ENCODE measurements at places on chromosomes 12 and 14.

DNA sequence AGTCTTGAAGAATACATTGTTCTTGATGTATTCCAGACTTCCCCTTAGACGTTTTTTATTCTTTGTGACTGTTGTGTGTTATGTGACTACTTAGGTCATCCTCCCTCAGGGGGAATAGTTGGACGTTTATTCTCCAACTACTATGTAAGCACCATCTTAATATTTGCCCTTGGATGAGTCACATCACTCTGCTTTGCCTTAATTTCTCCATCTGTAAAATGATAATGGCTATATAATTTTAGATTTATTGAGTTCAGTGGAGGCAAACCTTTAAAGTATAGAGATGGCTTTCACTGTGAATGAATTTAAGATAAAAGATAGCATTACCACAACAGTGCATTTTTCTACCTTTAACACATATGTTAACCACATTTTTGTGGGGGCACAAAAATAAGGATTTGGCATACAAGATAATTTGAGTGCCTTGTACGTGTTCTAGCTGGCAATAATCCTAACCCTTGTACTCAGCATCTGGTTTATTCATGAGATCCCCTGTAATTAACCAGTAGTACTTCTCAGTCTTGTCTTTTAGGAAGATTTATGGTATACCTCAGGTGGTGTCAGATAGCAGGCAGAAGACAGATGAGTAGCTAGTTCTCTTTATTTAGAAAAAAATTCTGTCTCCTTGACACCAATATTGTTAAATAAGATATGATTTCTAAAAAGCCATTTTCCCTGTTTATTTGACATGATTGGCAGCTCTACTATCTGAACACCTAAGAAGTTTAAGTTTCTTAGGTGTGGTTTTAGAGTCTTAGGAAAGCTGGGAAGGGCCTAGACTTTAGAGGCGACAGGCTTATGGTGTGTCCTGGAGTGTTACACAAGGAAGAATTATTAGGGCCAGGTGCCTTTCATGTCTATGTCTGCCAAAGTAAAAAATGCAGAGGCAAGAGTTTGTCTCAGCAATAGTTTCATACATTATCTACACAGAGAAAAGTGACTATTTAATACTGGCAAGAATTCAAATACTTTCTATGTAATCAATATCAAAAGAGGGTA, 152.3 kb downstream of the RAD51B start:
- no peak for DNase-seq

DNA sequence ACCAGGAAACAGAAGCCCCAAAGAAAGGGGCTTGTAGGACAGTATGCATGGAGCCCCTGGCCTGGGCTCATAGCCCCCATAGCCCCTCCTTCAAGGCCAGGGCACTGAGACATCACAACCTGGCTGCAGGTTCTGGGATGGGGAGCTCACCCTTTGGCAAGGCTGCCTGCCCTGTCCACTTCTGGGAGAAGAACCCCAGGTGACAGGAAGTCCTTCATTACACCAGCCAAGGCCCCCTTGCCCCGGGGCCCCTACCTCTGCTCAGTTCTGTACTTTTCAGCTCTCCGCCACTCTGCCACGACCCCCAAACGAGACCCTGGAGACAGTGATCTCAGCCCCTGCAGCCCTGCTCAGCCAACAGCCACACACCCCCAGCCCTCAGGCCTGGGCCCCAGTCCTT, 223.2 kb upstream of the RTL1 start:
- DNase-seq, result no peak

GRCh38 chr12:10855807-10856206, 6.5 kb upstream of the PRR4 start:
- no peak for DNase-seq

- DNase-seq, result no peak
These were observed 192.7 kb downstream of the BTG1 start for GRCh38 chr12:91952916-91953315.

GRCh38 chr12:79955561-79955960, 20.7 kb upstream of the PPP1R12A start:
- no peak for DNase-seq

DNA sequence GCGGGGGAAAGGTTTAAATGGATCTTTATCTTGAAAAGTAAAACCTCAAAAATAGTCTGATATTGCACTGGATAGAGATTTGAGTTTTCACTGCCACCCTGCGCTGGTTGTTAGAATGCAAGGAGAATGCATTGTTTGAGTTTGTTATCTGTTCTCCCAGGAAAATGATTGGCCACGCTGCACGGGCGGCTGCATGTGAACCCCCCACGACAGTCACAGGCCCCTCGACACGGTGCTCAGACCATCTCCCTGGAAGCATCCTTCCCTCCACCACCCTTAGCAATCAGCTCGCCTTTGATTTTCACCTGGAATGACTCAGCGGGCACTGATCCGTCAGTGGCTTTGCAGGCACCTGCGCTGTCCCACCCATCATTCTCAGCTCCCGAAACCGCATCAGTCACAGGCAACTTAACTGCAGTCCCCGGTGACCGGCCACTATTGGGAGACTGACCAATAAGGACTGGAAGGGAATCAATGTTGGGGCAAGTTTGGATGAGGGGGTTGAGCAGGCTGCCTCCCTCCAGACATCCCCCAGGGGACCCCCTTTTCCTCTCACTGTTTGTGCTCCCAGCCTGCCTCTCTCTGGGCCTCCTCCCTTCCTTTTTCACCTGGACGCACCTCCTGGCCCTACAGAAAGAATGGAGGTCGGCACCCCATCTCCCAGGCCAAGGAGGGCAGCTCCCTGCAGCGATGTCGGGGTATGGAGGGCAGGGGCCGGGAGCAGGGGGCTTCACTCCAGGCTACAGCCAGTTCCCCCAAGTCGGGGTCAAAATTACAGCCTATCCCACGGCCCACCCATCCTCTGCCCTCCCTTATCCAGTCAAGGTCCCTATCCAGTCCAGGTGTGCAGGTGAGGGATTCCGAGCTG, 28.5 kb upstream of the C14orf180 start:
- DNase-seq, result no peak

- DNase-seq, result no peak
These were observed 896.0 kb downstream of the GALC start for GRCh38 chr14:87097015-87097414.

DNA sequence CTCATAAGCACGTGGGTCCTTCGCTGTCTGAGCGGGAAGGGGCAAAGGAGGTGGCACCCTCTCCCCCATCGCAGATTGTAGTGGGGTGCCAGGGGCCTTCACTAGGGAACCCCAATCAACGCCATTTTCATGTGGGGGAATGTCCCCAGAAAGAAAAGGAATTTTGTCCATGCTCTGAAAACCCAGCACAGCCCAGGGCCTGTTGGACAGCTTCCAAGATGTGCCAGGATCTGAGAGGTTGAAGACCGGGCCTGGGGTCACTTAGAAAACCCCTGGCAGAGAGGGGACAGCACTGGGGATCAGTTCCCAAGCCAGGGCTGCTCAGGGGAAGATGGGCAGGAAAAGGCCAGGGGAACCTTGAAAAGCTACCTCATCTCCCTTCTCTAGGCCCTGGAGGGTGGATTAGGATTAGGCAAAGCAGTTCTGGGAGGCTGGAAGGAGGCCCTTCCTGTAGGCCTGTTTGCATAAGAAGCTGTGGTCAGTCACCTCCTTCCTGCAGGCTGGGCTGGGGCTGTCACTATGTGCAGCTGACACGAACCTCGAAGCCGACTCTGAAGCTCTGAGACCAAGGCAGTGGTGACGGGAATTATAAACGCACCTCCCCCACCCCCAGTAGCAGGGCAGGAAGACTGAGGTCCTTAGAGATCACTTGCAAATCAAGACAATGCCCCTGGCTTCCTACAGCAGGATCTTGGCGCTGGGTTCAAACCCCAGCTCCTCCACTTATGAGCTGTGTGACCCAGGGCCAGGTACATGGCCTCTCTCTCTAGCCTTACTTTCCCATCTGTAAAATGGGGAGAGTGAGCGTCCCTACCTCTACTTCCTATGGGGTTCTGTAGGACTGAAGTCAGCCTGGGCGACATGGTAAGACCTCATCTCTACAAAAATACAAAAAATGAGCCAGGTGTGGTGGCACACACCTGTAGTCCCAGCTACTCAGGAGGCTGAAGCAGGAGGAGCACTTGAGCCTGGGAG, 29.0 kb downstream of the TESC start:
- DNase-seq, result no peak

DNA sequence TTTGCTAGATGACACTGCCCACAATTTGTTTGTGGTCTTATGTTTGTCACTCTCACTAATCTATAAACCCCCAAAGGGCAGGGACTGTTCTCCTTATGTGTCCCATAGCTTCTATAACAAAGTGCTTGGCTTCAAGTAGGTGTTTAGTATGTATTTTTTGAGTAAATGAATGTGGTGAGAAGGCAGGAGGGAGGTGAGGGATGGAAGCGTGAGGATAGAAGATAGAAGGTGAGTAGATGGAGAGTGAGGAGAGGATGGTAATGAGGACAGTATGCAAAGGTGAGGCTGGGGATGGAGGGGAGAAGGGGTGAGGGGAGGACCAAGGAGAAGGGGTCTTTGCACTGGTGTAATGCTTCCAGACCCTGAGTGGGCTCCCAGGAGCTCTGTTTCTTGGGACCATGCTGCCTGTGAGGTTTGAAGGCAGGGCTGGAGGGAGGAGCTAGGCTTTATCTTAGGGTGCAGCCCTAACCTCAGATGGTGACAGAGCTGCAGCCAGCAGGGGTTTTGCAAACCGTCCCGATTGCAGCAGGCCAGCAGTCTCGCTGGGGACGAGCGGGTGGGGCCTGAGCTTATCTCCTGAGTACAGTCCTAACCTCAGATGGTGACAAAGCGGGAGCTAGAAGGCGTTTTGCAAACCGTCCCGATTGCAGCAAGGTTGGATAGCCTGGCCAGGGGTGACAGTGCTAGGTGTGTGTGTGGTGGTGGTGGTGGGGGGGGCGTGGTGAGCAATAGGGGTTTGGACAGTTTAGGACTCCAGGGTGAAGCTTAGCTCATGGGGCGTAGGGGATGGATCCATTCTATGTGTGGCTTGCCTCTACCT, 6.5 kb downstream of the CEBPE start:
- DNase-seq, result no peak

- no peak for DNase-seq
These were observed 34.1 kb downstream of the SLCO1A2 start for GRCh38 chr12:21300632-21301031.

GRCh38 chr12:93050026-93050747, 121.1 kb upstream of the EEA1 start:
- no peak for DNase-seq

- DNase-seq, result no peak
These were observed 8.4 kb downstream of the OASL start for GRCh38 chr12:121030576-121031212.

- no peak for DNase-seq
These were observed 1.3 kb downstream of the KSR2 start for GRCh38 chr12:117967512-117967911.

DNA sequence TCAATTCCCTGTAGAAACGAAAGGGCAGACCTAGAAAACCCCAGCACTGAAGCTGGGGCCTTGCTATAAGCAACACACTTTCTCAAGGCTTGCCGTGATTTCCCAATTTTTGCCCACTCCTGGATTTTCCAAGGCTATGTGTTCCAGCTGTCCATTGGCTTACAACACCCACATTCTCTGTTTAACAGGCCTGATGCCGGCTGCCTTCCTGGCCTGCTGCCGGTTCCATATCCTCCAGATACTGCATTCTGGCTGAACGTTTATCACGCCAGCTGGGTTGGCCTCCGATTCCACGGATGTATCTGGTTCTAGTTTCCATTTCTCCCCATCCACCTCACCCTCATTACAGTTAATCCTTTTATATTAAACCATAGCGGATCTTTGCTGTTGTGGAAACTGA, 2.0 kb upstream of the PCNX1 start:
- no peak for DNase-seq

DNA sequence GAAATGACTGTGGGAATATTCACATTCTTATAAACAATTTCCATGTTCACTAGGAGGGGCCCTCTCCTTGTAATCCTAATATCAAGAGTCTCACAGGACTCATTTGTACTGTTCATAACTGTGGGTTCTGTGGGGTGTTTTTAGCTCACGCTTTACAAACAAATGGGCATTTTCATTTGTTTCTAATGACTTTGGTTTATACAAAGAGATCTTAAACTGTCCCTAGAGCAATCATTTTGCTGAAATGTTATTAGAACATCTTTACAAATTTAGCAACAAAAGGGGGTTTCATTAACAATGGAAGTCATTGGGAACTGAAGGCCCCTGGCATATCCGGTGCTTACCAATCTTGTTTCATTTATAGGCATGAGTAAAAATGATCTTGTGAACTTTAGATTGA, 370.5 kb downstream of the TRHDE start:
- DNase-seq, result no peak

DNA sequence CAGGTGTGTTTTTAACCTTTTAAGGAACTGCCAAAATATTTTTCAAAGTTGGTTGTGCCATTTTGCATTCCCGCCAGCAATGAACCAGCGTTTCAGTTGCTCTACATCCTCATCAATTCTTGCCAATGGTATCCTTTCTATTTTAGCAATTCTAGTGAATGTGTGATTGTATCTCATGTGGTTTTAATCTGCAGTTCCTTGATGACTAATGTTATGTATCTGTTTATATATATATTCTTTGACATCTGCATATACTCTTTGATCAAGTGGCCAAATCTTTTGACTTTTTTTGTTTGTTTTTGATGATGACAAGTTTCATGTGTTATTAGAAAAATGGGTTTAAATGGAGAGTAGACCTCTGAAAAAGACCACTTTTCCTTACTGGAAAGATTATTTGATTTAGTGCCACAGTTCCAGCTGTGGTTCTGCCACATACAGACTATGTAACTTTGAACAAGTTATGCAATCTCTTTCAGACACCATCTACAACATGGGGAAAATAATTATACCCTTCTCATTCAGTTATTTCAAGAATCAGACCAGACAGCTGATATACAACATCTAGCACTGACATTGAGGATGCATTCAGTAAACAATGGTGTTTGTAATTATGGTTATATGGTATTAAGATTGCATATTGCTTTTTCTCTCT, 146.3 kb upstream of the CNOT2 start:
- DNase-seq, result no peak

DNA sequence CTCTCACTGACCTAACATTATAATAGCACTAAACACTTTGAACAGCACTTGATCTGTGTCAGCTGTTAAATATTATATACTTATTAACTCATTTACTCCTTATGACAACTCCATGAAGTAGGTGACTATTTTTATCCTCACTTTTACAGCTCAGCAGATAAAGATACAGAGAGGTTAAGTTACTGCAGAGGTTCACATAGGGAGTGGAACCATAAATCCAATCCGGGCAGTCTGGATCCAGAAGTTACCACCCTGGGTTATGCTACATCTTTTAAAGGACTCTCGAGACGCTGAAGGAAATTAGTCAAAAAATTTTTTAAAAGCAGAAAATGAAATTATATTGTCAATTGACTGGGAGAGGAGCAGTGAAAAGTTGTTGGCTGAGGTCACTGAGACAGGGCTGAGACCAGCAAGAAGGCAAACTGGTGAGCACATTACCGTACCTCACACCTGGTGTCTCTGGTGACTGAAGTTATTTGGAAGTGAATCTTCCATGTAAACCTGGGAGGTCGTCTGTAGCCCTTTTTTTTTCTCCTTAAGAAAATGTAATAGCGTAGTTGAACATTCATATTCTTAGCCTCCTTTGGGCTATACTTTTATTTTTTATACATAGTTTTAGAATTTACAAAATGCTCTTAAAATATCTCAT, 1.2 kb upstream of the RIMKLB start:
- DNase-seq, result no peak

GRCh38 chr14:41608681-41609390, 2.2 kb downstream of the LRFN5 start:
- no peak for DNase-seq

GRCh38 chr12:4566474-4566873, 4.5 kb downstream of the DYRK4 start:
- DNase-seq, result no peak

All from GOT3 (cell line).